Osteoblast (primary cell): ENCODE measurements at places on chromosomes 12 and 14.

DNA sequence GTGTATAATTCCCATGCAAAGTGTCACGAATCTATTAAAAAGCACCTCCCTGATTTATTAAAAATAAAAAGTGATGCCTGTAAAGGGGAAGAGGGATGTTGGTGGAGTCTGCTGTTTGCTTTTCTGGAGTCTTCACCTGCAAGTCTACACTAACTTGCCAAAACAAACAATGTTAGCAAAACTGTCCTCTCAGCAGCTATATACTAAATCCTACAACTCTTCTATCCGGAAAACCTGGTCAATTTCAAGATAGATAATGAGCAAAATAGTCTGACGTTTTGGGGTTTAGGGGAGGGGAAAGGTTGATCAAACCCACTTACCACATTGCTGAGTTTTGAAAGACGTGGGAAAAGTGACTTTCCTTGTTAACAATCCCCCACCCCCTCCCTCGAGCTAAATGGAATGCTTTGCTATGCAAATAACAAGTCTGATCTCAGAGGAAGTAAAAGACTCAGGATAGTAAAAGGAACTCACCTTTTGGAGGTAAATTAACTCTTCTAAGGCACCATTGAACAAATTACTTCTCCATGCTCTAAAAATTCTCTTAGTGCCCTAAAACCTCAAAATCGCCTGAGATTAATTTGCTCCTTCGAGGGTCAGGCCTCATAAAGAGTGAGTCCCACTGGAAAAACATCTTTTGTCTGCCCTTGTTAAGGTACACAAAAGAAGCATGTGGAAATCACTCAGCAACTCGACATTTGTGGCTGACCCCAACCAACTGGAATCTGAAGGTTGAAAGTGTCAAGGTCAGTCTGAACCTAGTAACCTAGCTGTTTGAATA is 13.5 kb downstream of the BMP4 start:
- no peak overlapping the region for H3K27ac ChIP-seq
- H3K36me3 ChIP-seq = no peaks in the 10 kb centered on the region
- no peak overlapping the region for H3K4me3 ChIP-seq
- peaks cover 3% of the 10 kb centered on the region for H3K4me1 ChIP-seq

GRCh38 chr14:34437729-34438080 is 24.3 kb downstream of the SPTSSA start:
- no peaks in the 10 kb centered on the region for H3K36me3 ChIP-seq
- DNase-seq = no peak
- no peak overlapping the region for H3K27ac ChIP-seq
- H3K4me3 ChIP-seq = no peak overlapping the region
- H3K27me3 ChIP-seq = no peaks in the 10 kb centered on the region

GRCh38 chr12:96501133-96501761 is 11.9 kb downstream of the CFAP54 start:
- peak overlapping the region; percentile 84 for H3K27ac ChIP-seq
- no peaks in the 10 kb centered on the region for H3K36me3 ChIP-seq
- no peaks in the 10 kb centered on the region for H3K27me3 ChIP-seq
- H3K4me3 ChIP-seq = no peak overlapping the region
- DNase-seq = no peak

- no peak overlapping the region for H3K27ac ChIP-seq
- no peaks in the 10 kb centered on the region for H3K27me3 ChIP-seq
- no peaks in the 10 kb centered on the region for H3K36me3 ChIP-seq
- no peak overlapping the region for H3K4me3 ChIP-seq
Observed at GRCh38 chr12:59677857-59678256, 82.0 kb downstream of the SLC16A7 start.

- no peak overlapping the region for H3K27ac ChIP-seq
- H3K4me1 ChIP-seq = no peaks in the 10 kb centered on the region
- H3K36me3 ChIP-seq = no peaks in the 10 kb centered on the region
- peaks cover 20% of the 10 kb centered on the region for H3K27me3 ChIP-seq
- no peak for DNase-seq
Observed at GRCh38 chr12:64585104-64585503, 25.2 kb upstream of the RASSF3 start.

GRCh38 chr12:65653321-65653720 is 171.0 kb upstream of the HMGA2 start:
- peaks cover 47% of the 10 kb centered on the region for H3K4me1 ChIP-seq
- H3K27ac ChIP-seq = no peak overlapping the region
- no peak for DNase-seq
- H3K4me3 ChIP-seq = no peak overlapping the region
- H3K36me3 ChIP-seq = no peaks in the 10 kb centered on the region

GRCh38 chr14:64549791-64550620 is at the start of gene PPP1R36:
Gene PPP1R36, plus strand, starts transcription at chr14:64549961. Its CDS starts 37 bp downstream, at chr14:64549998.
- peak; percentile 78 for DNase-seq
- H3K27me3 ChIP-seq = peaks cover 26% of the 10 kb centered on the region
- H3K36me3 ChIP-seq = no peaks in the 10 kb centered on the region
- H3K4me1 ChIP-seq = no peaks in the 10 kb centered on the region
- peak within 1 kb of the TSS; percentile 56 for H3K4me3 ChIP-seq

GRCh38 chr14:91363776-91364523 is 53.7 kb downstream of the CCDC88C start:
- H3K27ac ChIP-seq = no peak overlapping the region
- DNase-seq = peak; percentile 46
- H3K36me3 ChIP-seq = no peaks in the 10 kb centered on the region
- H3K4me3 ChIP-seq = no peak overlapping the region

DNA sequence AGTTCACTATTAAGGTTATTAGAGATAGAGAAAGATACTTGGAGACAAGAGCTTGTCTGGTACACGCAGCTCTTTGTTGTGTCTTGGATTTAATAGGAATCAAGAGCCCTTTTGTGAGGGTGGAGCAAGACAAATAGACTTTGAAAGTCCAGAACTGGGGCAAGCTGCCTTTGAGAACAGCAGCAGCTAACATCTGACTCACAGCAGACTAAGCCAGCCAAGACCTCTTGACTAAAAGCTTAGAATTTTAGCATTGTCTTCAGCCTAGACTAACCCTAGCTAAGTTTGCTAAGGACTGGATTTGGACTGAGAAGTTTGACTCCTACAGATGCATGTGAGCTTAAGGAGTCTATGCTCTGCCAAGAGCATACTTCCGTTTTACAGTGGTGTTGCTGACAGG is 201.9 kb upstream of the RBM19 start:
- H3K27me3 ChIP-seq = no peaks in the 10 kb centered on the region
- no peaks in the 10 kb centered on the region for H3K36me3 ChIP-seq
- no peak overlapping the region for H3K4me3 ChIP-seq
- no peak overlapping the region for H3K27ac ChIP-seq

- peaks cover 88% of the 10 kb centered on the region for H3K4me1 ChIP-seq
- H3K36me3 ChIP-seq = no peaks in the 10 kb centered on the region
- DNase-seq = peak; percentile 58
- H3K4me3 ChIP-seq = no peak overlapping the region
Observed at GRCh38 chr14:52076334-52076733, 7.5 kb upstream of the NID2 start.

- H3K27me3 ChIP-seq = peaks cover 16% of the 10 kb centered on the region
- H3K4me3 ChIP-seq = peak overlapping the region; percentile 49
- H3K4me1 ChIP-seq = no peaks in the 10 kb centered on the region
- no peak for DNase-seq
- H3K27ac ChIP-seq = no peak overlapping the region
Observed at GRCh38 chr14:105410642-105411016, 9.0 kb upstream of the MTA1 start.

DNA sequence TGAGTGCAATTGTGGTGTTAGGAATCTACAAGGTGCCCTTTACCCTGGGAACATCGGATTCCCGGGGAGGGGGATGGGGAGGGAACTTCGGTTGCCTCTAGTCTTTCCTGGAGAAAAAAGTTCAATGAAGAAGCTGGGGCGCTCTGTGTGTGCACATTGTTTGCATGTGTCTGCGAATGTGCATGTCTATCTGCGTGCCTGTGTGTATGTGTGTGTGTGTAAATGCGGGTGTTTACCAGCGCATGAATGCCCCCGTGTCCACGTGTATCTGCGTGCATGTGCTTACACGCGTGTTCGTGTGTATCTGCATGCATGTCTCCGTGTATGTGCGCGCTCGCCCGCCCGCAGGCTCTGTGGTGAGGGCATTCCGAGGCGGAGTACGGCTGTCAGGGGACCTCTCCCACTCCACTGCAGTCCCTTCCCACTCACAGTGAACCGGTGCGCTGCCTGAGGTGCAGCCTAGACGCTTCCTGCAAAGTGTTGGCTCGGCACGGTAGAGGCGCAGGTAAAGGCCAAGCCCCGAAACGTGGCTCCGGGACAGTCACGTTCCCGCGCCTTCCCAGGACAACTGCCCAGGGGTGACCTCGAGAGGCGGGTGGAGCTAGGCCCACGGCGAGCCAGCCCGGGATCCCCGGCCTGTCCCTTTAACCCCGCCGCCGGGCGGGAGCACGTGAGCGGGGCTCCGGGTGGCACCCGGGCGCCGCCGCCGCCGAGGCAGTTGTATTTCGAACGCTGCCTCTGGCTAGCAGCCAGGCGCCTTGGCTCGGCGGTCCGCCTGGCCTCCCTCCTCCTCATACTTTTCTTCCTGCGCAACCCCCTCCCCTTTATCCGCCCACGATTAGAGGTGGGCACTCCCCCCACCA is 539 bp upstream of the HMGA2 start:
- H3K27me3 ChIP-seq = no peaks in the 10 kb centered on the region
- H3K27ac ChIP-seq = peak overlapping the region; percentile 96
- peaks cover 34% of the 10 kb centered on the region for H3K4me1 ChIP-seq
- peak; percentile 95 for DNase-seq
- peaks cover 14% of the 10 kb centered on the region for H3K36me3 ChIP-seq
- H3K4me3 ChIP-seq = peak overlapping the region; percentile 90

DNA sequence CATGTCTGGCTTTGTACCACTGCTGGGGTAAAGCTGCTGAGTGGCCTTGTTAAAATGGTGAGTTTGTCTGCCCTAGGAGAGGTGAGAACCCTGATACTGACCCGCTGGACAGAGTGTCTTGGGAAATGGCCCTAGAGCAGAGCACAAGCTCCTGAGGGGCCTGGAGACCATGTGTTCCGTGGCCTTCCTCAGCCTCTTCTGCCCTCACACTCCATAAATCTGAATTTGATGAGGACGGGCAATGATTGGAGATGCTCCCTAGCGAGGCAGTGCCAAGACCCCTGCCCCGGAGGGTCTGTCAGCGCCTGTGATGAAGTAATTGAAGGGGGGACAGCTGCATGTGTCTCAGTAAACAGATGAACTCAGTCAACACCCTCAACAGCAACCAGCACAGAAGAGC is 54.1 kb downstream of the KCNA5 start:
- no peak overlapping the region for H3K27ac ChIP-seq
- no peaks in the 10 kb centered on the region for H3K36me3 ChIP-seq
- H3K27me3 ChIP-seq = no peaks in the 10 kb centered on the region
- no peak for DNase-seq

DNA sequence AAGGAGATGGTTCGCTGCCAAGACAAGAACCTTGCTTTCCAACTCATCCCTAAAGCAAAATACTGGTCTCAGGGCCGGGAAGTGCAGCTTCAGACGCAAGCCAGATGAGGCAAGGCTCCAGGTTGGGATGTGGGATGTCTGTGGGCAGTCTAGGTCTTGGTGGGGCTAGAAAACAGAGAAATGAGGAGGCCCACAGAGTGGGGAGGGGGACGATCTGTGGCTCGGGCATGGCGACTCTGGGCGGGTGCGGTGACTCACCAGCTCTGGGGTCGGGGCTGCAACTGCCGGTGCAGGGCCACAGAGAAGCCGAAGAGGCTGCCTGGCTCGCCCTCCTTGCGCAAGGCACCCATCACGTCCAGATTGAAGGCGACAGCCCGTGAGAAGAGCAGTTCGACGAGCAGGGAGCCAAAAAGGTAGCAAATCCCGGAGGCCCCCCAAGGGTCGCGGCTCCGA is 459 bp downstream of the ITGA7 start:
- peaks cover 59% of the 10 kb centered on the region for H3K4me1 ChIP-seq
- DNase-seq = peak; percentile 88
- H3K27me3 ChIP-seq = no peaks in the 10 kb centered on the region
- H3K27ac ChIP-seq = peak overlapping the region; percentile 21

DNA sequence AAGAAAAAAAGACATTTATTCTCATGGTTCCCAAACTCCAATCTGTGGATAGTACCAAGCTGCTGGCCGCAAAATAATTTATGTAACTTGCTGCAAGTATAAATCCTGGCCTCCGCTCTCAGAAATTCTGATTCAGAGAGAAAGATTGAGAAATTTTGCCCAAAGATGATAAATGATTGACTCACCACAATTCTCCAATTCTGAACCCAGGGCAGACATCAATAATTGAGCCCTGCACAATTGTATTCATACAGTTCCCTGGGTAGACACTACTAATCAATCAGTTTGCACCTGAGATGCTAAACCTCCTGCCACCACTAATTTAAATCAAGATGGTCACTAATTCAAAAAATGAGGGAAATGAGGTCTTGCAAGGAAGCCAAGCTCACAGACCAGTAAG is 38.2 kb downstream of the TRPV4 start:
- no peaks in the 10 kb centered on the region for H3K27me3 ChIP-seq
- H3K4me1 ChIP-seq = peaks cover 15% of the 10 kb centered on the region
- H3K27ac ChIP-seq = no peak overlapping the region

DNA sequence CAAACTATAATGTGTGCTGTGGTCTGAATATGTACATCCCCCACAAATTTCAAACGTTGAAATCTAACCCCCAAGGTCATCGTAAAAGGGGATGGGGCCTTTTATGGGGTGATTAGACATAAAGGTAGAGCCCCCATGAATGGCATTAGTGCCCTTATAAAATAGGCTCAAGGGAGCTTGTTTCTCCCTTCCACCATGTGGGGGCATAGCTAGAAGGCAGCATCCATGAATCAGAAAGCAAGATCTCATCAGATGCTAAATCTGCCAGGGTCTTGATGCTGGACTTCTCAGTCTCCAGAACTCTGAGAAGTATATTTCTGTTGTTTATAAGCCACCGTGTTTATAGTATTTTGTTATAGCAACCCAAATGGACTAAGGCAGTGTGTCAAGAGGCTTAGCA is 33.4 kb upstream of the IGF1 start:
- no peaks in the 10 kb centered on the region for H3K4me1 ChIP-seq
- DNase-seq = no peak
- no peaks in the 10 kb centered on the region for H3K27me3 ChIP-seq
- no peaks in the 10 kb centered on the region for H3K36me3 ChIP-seq
- no peak overlapping the region for H3K4me3 ChIP-seq
- no peak overlapping the region for H3K27ac ChIP-seq

GRCh38 chr14:77659831-77660230 is 43.4 kb upstream of the SPTLC2 start:
- H3K27ac ChIP-seq = no peak overlapping the region
- no peaks in the 10 kb centered on the region for H3K27me3 ChIP-seq
- peaks cover 5% of the 10 kb centered on the region for H3K4me1 ChIP-seq
- DNase-seq = no peak
- H3K4me3 ChIP-seq = no peak overlapping the region
- no peaks in the 10 kb centered on the region for H3K36me3 ChIP-seq

DNA sequence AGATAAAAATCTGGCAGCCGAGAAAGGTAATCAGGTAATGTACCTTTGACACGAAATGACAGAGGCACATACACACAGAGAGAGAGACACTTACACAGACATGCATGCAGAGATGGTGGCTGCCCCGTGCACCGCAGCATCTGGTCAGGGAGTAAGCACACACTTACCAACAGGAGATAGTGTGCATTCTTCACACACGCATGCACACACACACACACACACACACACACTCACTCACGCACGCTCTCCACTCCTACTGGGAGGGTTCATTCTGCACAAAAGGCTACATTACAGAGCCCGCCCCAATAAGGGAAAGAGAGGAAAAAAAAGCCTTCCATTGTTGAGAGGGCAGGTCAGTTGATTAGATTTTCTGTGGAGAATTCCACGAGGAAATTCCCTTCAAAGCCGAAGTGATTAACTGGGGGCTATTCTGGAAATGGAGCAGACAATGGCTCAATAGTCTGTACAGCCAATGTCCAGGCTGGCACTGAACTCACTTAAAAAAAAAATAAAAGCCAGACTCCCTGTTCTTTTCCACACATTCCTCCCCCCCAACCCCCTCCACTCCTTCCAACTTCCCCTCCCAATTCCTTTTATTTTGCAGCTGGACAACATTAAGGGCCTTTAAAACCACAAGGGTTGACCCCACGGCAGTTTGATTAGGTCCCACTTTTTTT is 1.4 kb upstream of the SOX5 start:
- peaks cover 40% of the 10 kb centered on the region for H3K27me3 ChIP-seq
- H3K36me3 ChIP-seq = no peaks in the 10 kb centered on the region
- no peak overlapping the region for H3K4me3 ChIP-seq
- no peak overlapping the region for H3K27ac ChIP-seq
